Left ventricle myocardium inferior (tissue), 1 donor: ENCODE measurements at places on chromosomes 1 and 21.

DNA sequence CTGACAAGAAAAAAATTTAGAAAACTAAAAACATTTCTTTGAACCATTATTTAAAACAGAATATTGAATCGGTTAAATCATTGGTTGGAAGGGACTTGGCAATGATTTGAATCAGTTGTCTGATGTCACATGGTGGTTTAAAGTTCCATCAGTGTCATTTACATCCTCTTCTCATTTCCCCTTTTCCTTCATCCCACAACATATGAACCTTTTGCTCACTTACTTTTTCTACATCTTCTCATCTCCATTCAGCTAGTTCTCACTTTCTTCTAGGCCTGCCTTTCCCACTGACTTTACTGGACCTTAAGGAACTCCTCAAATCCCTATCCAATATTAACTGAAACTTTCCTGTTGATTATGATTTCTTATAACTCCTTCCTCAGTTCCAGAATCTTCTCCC is 58.5 kb downstream of the PHACTR4 start:
- DNase-seq = no peak

DNA sequence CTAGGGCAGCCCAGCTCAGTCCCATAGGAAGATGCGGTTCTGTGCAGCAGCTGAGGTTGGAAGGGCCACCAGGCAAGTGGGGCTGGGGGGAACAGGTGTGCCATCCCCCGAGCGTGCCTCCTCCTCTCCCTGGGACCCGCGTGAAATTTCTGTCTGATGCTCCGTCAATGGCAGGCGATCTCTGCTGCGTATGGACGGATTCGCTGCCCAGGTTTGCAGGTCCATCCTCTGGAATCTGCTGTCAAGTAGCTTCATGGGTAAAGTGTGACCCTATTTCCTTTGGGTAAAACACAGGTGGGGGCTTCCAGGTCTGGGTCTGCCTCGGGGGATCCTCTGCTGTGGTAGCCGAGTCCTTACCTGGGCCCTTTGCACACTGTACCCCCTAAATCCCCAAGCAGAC is 114.6 kb upstream of the ARHGEF16 start:
- no peak for DNase-seq

DNA sequence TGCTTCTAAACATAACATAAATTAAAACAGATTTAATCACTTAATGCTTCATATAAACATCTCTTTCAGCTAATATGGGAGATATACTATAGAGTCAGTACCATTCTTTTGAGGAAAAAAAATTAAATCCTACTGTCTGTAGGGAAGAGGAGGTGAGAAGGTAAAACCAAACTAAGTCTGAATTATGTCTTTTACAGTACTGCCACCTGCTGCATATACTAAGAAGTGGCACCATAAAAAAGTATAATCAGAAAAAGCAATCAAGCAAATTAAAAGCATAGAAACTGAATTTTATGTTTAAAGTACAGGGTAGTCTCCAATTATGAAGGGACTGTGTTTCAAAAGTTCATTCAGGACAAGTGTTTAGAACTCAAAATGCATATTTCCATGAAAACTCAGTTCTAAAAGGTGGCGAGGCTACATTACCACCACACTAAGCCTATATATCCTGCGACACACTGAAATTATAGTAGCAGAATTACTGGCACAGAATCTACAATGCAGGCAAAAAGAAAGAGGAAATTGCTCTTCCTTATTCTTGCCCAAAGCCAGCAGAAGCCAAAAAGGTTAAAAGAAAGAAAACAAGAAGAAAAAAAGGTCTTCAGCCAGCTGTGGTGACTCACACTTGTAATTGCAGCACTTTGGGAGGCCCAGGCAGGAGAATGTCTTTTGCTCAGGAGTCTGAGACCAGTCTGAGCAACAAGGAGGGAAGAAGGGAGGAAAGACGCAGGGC is 9.0 kb downstream of the NSL1 start:
- no peak for DNase-seq

DNA sequence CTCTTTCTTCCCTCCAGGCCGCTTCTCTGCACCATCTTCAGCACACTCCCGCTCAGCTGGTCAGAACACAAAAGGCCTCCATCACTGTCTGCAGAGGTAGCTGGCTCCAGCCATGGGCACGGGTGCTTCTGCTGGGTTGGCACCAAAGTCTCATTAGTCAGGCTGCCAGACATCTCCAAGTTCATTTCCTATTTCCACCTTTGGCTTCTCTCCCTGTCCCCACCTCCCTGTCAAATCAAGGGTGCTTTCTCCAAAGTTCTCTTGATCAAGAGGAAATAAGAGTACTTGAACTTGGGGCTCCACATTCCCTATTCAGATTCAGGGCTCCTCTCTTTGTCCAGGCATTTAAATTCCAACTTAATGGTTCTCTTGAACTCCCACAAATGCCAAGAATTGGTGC is 33.9 kb upstream of the GRIK3 start:
- no peak for DNase-seq

GRCh38 chr1:238558156-238558555 is 667.4 kb upstream of the ZP4 start:
- DNase-seq = no peak

GRCh38 chr1:220338759-220339158 is 66.5 kb upstream of the RAB3GAP2 start:
- no peak for DNase-seq

GRCh38 chr1:39183503-39184353 is 20.8 kb upstream of the MACF1 start:
- no peak for DNase-seq

GRCh38 chr1:47812904-47813514 is 184.2 kb downstream of the TRABD2B start:
- DNase-seq = no peak

DNA sequence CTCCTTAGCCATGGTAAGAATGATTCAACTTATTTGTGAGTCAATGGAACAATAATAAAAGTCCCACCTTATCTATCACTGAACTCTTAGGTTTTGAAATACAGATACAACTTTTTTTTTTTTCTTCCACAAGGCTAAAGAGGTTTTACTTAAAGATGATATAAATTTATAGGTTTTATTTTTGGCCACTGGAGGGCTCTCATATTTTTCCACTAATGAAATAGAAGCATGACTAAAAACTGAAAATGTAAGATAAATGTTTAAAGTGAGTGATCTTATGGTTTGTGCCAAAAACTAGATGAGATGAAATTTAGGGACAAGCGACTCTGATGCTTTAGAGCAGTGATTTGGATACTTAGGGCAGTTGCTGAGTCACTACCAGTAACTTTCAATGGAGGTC is 499.0 kb downstream of the NUF2 start:
- DNase-seq = no peak

DNA sequence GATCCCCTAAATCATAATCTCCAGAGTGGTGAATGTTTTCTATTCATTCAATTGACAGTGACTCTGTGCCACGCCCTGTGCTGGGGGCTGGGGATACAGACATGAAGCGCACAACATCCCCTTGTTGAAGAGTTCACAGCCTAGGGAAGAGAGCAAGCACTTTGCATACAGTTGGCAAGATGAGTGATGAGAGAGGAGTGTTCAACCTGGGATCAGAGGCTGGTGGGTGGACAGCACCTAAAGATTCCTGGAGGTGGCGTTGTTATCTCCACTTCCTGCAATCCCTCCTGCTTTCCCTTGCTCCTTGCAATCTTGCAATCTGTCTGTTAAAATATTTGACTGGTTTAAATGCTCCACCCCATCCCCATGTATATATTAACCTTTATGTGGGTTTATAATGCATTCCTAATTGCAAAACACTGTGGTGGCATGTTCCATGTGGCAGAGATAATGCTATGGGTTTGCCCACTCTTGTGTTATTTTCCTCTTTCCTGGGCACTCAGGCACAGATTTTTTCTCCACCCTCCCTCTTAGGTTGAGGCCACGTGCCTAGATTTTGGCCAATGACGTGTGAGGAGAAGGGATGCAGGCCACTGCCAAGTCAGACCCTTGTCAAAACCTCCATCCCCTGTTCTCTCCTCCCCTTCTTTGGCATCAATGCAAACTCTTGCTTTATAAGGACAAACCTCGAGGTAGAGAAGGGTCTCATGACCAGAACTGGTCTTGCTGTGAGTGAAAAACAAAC is 36.2 kb upstream of the GADD45A start:
- DNase-seq = no peak

DNA sequence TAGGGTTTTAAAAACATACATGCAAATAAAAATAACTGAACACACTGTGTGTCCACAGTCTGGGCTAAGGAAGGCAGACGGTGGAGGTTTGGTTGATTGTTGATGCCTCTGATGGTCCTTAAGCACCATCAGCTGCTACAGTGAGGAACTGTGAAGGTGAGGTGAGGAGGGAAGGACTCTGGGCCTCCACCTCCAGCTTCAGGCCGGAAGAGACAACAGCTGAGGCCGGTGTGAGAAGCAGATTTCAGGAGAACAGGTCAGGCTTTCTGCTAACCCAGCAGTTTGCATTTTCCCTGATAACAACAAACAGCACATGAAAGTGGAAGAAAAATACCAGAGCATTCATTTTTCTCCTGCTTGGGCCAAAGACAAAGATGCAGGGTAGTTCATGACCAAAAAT is 189.9 kb upstream of the AJAP1 start:
- DNase-seq = no peak

DNA sequence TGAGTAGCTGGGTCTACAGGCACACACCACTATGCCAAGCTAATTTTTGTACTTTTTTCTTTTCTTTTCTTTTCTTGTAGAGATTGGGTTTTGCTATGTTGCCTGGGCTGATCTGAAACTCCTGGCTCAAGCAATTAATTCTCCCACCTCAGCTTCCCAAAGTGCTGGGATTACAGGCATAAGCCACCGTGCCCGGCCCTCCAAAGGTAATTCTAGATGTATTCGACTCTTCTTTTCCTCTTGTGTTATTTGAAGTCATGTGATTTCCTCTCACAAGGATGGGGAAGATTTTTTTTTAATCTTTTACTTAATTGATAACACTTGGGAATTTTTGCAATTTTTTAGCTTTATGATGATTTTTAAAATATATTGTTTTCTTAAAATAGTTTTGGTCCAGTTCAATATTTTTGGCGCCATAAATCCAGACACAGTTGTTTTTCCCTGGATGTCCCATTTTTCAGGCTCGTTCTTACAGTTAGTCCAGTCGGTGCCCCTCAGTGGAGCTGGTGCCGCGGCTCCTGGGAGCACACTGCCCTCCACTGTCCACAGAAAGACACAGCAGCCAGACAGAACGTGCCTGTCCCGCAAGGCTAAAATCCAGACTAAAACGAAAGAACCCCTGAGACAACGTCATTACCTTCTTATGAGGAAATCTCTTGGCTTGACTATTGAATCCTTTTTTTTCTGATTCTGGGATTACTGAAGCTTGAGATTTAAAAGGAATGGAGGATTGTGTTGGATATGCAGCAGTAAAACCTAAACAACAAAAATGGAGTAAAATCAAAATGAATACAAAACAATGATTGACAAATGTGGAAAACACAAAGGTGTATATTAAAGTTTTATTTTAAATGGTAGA is 22.4 kb downstream of the STPG1 start:
- DNase-seq = peak; percentile 78

- no peak for DNase-seq
Observed at GRCh38 chr21:28126521-28127174, 866.0 kb downstream of the LTN1 start.

GRCh38 chr21:16969636-16970035 is 543.2 kb upstream of the CXADR start:
- DNase-seq = no peak

DNA sequence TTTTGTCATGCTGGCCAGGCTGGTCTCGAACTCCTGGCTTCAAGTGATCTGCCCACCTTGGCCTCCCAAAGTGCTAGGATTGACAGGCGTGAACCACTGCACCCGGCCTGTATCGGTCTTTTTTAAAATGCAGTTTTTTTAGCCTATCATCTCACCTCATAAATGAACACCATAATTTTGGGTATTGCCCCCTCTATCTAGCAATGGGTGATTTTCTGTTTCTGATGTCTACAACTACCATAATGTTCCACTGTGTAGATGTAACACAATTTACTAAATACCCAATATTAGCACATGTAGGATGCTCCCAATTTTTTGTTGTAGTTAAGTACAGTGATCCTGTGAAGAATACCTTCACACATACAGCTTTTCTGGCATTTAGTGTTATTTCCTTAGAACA is 2.0 kb upstream of the CAMTA1 start:
- DNase-seq = no peak

DNA sequence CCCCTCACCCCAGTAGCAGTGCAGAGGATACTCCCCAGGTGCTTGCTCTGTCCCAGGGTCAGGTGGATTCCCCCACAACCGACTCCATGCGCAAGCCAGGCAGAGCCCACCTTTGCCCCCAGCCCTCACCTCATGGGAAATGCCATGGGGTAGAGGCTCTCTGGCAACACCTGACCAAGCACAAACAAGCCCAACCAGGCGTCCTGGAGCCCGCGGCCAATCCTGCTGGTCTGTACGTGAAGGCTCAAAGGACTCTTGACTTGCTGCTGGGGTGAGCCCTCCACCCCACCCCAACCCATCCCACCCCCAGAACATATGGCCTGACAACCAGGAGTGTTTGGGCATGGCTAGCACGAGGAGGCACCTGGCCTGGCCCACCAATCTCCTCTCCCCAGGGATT is 1.8 kb downstream of the ADGRB2 start:
- no peak for DNase-seq

GRCh38 chr1:236716160-236716559 is 29.9 kb downstream of the ACTN2 start:
- DNase-seq = no peak

GRCh38 chr1:219209578-219209977 is 35.9 kb downstream of the LYPLAL1 start:
- DNase-seq = no peak

- DNase-seq = no peak
Observed at GRCh38 chr1:31837451-31838158, 21.8 kb upstream of the SPOCD1 start.

DNA sequence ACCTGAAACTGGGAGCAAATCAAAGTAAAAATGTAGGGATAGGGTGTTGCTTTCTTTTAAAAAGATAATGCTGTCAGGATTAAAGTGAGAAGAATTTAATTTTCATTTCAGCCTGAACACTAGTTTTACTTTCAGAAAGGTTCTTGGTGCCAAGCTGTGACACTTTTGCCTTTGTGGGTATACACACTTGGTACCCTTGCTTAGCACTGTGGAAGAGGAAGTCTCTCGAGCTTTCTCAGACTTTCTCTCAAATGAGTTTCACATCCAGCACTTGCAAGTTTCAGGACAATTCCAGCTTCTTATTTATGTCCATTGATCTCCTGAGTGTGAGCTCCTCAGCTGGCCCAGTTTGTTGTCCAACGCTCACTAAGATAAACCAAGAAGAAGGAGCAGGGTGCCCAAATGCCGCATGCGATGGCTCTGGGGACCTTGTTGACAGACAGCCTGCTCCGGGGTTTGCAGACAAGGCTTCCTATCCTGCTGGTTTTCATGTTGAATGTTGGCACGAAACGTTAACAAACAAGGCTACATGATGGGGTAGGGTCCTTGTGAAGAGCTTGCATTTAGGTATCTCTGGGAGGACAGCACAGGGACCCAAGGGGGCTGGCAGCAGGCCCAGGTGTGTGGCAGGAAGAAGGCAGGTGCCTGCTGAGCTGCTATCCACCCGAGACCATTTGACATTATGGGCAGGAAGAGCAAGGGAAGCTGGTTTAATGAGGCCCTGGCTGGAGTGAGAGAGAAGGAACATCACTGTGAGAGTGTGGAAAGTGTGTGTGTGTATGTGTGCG is 79.7 kb downstream of the POFUT2 start:
- DNase-seq = no peak

GRCh38 chr1:15452216-15452615 is 4.3 kb upstream of the CELA2A start:
- DNase-seq = no peak
